Cerebellum (tissue), 4 donors: ENCODE measurements at places on chromosomes 5 and 9. TPM values are rescaled to one million over a fixed set of nuclear protein-coding genes. Genes with fewer than 3 reads are reported as not detected.

Gene TARS1
- 59.9 TPM for total RNA-seq

Gene PCDHB7
- 6.8 TPM for total RNA-seq

Gene LCN1
- total RNA-seq, result not detected

Gene SET
- 254 TPM for total RNA-seq

Gene PDE8B
- 6.4 TPM for total RNA-seq

Gene ADGRD2
- total RNA-seq, result 1.5 TPM

Gene PTGS1
- total RNA-seq, result 1.2 TPM

Gene TEK
- total RNA-seq, result 10.2 TPM

DNA sequence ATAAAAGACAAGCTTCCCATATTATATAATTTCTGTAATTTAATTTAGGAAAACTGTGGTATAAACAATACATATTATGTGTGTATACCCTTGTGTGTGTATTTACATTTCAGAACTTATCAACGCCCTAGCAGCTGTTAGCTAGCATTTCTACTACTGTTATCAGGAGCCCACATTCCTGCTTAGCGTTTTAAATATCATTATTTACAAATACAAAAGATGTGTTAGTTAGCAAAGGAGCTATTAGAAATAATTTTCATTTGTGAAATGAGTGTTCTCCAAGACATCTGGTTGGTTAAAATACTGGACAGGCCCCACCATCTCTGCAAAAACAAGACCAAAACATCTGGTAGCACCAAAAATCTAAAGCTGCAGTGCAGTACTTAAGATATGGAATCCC is 48.0 kb downstream of the EPB41L4A start:
- no peak for DNase-seq

GRCh38 chr9:38414040-38414723 is 10.1 kb downstream of the IGFBPL1 start:
- DNase-seq, result peak; percentile 68

DNA sequence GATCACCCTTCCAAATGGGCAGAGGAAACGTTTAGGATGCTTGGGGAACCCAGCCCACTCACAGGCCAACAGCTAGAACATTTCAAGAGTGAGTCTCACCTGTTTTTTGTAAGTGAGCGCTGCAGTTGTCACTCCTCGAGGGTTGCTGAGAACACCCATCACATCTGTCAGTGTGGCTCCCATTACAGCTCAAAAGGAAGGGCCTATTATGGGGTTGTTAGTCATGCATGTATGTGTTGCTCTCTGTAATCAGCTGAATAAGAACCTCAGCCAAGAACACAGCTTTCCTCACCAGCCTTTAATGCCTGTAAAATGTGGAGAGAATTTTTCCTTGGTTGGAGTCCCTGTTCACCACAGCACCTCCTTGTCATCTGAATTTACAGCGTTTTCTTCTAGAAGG is 196.3 kb upstream of the KLF4 start:
- DNase-seq, result no peak

- DNase-seq, result no peak
These were observed 59.7 kb downstream of the PRELID2 start for GRCh38 chr5:145775411-145775810.

- DNase-seq, result no peak
These were observed at the start of gene LRRC70 for GRCh38 chr5:62578540-62578939. Gene LRRC70 (plus strand): TSS chr5:62578819. CDS start chr5:62579439, 620 bp downstream.

DNA sequence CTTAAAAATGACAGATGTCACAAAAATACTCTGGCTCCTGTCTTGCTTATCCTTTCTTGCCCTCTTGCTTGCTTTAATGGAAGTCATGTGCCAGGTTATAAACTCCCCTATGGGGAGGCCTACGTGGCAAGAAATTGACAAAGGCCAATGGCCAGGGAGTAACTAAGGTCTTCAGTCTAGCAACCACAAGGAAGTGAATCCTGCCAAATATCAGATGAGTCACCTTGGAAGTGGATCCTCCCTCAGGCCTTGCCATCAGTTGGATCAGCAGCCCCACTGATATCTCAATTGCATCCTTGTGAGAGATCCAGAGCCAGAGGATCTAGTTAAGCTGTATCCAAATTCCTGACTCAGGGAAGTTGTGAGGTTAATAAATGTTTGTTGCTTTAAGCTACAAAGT is 82.8 kb downstream of the CAAP1 start:
- no peak for DNase-seq

DNA sequence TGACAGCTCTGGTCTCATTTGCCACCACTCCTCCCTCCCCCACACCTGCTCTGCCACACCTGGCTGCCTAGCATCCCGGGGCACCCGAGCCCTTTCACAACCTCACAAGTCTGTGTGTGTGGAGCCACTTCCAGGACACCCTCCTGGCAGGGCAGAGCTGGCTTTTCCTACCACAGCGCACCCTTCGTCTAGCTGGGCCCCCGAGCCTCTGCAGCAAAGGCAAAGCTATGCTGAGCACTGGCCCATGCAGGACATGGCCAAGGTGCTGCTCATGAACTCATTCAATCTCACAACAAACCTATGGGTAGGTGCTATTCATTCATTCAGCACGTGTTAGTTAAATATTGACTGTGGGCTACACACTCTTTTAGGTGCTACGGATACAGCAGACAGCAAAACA is 43.4 kb downstream of the DUSP1 start:
- DNase-seq, result no peak

DNA sequence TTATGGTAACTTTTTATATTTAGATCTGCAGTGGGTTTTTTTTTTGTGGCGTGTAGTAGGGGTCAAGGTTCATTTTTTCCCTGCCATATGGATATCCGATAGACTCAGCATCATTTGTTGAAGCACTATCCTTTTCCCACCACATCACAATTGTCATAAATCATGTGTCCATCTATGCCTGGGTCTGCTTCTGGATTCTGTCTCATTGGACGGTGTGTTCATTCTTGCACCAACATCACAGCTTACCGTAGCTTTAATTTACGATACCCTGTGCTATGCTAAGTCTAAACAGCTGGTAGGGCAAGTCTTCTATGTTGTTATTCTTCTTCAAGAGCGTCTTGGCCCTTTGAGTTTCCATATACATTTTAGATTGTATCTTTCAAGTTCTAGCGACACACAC is 175.0 kb downstream of the RGS3 start:
- DNase-seq, result no peak

- peak; percentile 83 for DNase-seq
These were observed 38.4 kb downstream of the EGR1 start for GRCh38 chr5:138503487-138504270.

DNA sequence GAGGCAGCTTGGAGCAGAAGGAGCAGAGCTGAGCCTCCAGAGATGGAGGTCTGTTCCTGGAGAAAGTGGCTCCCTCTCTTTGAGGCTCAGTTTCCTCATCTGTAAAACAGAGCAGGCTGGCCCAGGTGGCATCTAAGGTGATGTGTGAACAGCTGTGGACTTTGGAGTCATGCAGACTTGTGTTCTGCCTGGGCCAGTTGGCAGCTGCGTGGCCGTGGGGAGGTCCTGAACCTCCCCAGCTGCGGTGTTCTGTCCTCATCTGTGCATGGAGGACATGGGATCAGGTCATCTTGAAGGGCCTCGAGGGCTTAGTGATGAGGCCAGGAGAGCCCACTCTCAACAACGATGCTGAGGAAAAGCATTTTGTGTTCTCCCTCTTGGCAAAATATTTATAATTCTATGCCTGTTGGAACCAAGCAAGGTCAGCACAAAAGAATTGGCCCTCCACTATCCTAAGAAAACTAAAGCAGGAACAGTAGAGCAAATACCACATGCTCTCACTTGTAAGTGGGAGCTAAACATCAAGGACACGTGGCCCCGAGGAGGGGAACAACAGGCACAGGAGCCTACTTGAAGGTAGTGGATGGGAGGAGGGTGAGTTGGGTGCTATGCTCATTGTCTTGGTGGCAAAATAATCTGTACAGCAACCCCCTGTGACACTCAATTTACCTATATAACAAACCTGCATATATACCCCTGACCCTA is 63.2 kb upstream of the COL15A1 start:
- DNase-seq, result no peak

GRCh38 chr5:88658886-88659285 is 224.1 kb downstream of the MEF2C start:
- no peak for DNase-seq

GRCh38 chr9:97830884-97831829 is 21.9 kb upstream of the FOXE1 start:
- DNase-seq, result no peak

DNA sequence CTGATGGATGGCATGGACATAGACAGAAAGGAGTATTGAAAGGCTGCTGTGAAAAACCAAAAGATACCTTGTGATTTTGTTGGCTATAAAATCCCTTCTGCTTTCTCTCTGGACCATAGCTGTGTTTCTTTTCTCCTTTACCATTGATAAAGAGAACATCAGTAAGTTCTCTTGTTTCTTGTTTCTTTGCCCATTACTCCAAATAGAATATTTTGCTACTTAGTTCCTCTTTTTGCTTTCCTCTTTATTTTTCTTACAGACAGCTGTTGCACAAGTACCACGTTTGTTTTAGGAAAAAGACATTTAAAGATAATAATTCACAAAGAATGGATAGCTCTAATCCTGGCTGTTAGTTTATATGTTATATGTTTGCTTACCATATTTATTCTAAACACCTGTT is 1129.2 kb downstream of the DTWD2 start:
- no peak for DNase-seq

GRCh38 chr5:29185558-29185957 is 2007.9 kb upstream of the CDH6 start:
- no peak for DNase-seq

DNA sequence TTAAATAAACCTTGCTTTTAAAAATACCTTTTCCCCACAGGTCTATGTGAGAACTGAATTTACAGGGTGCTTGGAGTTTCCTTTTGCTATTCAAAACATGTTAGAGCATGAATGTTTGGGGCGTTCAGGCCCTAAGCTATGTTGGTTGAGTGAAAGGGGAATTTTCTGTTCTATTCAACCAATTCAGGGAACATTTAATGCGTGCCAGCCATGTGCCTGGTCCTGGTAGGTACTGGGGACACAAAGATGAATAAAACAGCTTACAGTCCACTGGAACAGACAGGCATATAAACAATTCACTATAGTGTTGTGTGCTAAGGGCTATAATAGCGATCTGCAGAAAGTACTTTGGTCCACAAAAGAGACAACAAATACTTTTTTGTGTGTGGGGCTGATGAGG is 108.5 kb downstream of the ZSWIM6 start:
- no peak for DNase-seq

DNA sequence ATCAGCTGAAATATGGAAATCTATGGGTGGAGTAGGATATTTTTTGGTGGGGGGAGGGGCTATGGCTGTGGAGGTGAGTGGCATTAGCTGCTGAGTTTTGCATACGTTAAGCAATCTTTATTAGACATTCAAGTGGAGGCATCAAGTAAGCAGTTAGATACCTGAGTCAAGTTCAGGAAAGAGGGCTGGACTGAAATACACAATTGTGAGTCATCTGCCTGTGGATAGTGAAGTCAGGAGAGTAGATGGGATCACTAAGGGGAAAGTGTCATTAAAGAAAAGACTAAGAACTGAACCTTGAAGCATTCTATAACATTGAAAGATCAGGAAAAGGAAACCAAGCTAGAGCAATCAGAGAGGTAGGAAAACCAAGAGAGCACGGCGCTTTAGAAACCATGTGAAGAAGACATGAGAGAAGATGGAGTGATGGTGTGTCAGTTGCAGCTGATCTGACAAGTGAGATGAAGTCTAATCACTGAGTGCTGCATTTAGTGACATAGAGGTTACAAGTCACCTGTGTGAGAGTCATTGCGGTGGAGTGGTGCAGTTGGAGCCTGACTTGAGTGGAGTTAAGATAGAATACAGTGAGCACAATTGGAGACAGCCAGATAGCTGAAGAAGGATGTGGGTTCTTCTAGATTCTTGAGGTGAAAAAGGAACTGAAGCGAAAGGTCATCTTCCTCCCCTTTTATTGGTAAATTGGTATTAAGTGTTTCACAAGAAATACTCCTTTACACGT is 88.7 kb downstream of the PIP5K1B start:
- no peak for DNase-seq

GRCh38 chr5:141841378-141842180 is 36.6 kb downstream of the PCDH1 start:
- no peak for DNase-seq

DNA sequence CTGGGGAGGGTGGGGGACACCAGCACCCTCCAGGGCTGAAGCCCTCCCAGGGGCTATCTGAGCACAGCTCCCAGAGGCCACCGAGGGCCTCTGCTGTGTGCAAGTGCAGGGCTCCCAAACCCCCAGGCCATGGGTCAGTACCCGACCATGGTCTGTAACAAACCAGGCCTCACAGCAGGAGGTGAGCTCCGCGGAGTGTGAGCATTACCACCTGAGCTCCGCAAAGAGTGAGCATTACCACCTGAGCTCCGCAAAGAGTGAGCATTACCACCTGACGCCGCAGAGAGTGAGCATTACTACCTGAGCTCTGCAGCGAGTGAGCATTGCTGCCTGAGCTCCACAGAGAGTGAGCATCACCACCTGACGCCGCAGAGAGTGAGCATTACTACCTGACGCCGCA is 152.9 kb upstream of the IRX2 start:
- DNase-seq, result no peak

DNA sequence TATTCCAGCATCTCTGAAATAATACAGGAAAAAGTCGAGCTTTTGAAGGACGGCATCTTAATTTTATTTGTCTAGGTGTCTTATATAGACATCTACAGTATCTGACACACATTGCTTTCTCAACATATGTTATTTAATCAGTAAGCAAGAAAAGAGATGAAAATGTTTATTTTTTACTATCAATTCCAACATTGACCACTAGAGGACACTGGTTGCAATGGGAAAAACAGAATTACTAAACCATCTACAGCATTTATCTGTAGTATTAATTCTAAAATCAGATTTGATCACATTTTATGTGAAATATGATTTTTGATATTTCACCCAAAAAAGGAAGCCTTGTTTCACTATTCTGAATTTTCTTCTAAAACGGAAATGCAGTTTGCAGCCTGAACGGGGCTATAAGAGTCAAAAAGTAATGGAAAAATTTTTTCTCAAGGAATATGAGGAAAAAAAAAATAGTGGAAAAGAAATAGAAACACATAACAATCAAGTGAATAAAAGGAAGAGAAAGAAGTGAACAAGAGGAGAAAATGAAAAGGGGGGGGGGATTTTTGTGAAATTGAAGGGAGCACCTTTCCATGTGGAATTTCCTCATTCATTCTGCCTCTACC is 98.6 kb downstream of the OSTF1 start:
- peak; percentile 13 for DNase-seq

GRCh38 chr9:112531666-112532282 is 45.1 kb downstream of the KIAA1958 start:
- DNase-seq, result no peak

GRCh38 chr9:137226338-137227053 is 806 bp upstream of the RNF224 start:
- DNase-seq, result no peak

DNA sequence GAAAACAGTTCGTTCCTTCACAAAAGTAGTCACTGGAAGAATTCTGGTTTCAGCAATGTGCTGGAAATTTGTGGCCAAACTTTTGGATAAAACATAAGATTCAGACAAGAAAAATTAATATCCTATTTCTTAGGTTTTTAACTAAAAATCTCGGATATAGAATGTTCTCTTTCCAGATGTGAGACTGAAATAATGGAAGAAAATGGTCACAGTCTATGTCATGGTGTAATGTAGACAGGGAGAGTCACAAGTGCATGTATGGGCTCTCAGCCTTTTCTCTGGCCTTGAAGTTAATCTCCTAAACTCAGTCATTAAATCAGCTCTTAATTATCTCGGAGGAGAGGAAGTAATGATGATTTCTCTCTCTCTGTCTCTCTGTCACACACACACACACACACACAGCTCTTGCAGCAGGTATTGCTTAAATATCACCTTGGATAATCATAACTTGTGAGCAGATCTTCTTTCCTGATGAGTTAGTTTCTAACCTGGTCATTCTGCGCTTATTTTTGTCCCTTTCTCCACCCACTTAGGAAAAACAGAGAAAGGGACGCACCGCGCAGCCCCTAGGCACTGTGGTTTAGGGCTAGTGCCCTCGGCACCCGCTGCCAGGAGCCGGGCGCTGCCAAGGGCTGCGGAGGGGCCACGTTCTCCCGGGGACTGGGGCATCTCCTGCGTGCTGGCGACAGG is 672 bp upstream of the ITGA2 start:
- no peak for DNase-seq
